ENCODE measurements at places on chromosomes 6 and 20. TPM values are rescaled to one million over a fixed set of nuclear protein-coding genes. Genes with fewer than 3 reads are reported as not detected.

DNA sequence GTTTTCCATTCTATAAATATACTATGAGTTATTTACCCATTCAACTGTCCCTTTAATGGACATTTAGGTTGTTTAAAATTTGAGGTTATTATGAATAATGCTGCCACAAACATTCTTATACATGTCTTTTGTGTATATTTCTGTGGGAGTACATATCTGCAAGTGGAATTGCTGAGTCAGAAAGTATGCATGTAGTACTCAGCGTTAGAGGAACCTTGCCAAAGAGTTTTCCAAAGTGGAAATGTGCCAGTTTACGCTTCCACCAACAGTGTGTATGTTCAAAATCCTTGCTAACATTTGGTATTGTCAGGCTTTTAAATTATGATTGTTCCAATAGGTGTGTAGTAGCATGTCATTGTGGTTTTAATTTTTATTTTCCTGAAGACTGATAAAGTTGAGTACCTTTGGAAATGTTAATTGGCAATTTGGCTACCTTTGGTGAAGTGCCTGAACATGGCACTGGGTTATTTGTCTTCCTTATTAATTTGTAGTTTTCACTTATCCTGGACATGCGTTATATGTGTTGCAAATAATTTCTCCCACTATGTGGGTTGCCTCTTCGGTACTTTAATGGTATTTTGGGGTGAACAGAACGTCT, 341.2 kb downstream of the CD83 start:
- DNase-seq, result no peak

Gene SLC22A23
- total RNA-seq, result 85.7 TPM

DNA sequence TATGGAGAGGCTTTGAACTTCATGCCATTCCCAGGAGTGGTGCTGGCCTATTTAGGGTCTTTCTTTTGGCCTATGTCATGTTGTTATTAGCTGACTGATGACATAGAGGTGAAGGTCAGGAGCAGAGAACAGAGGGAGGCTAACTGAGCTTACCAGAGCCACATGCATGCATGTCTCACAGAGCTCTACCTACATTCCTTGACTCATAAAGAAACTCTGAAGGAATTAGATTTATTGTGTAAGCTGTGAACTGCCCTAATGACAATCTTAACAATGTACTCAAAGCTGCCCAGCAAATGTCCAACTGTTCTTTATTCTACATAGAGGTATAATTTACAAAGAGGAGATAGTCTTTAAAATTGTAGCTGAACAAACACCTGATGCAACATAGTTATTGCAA, 192.7 kb upstream of the CNR1 start:
- no peak for DNase-seq

Gene ULBP2
- total RNA-seq, result 0.19 TPM

Gene PDYN
- not detected for total RNA-seq

- DNase-seq, result no peak
Observed at GRCh38 chr6:20128018-20128417, 84.3 kb downstream of the MBOAT1 start.

Gene BTNL2
- total RNA-seq, result not detected

Gene SLC16A10
- 6.0 TPM for total RNA-seq

GRCh38 chr20:34260208-34260942, 19.2 kb downstream of the ASIP start:
- no peak for DNase-seq

GRCh38 chr6:347232-347631, 44.3 kb upstream of the IRF4 start:
- no peak for DNase-seq

Gene CRISP3
- not detected for total RNA-seq

Gene IL20RA
- total RNA-seq, result 12.2 TPM

GRCh38 chr6:13590574-13591153, 16.3 kb downstream of the SIRT5 start:
- no peak for DNase-seq

DNA sequence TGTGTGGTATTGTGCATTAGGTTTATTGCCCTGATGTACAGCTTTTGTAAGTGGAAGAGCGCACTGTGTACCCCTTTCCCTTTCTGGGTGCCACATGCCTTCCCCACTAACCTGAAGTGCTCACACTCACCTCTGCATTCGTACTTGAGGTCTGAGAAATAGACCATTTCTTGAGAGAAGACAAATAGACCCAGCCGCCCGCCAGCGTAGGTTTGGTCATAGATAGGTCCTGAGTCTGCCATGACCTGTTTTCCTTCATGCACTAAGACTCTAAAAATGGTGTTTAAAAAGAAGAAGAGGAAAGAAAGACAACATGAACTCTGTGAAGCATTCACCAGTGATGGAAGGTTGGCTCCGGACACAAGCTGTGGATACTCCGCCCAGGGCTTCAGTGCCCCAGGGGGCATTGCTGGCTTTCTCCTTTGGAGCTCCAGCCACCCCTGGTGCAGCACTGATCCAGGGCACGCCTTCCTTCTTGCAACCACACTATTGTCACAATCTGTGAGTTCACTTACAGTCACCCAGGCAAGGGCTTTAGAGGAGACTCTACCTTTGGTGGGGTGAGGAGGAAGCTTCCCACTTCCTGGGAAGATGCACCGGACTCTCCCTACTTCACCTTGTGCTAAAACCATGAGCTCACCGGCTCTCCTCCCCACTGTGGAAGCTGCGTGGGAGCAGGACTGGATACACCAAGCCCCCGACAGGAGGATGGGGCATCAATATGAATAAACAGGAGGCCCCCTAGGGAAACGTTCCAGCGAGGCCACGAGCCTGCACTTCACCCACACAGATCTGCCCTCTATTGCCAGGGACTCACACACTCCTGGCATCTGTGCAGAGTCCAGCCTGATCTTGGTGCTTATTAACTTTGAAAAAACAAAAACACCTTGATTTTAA, 33.3 kb downstream of the THBS2 start:
- peak; percentile 12 for DNase-seq

Gene OTOR
- not detected for total RNA-seq

Gene GLP1R
- total RNA-seq, result not detected

GRCh38 chr20:62728028-62728780, 19.6 kb downstream of the NTSR1 start:
- no peak for DNase-seq

Gene SLA2
- 0.59 TPM for total RNA-seq

Gene CPXM1
- 1.1 TPM for total RNA-seq

Gene SIRPB1
- 0.82 TPM for total RNA-seq

DNA sequence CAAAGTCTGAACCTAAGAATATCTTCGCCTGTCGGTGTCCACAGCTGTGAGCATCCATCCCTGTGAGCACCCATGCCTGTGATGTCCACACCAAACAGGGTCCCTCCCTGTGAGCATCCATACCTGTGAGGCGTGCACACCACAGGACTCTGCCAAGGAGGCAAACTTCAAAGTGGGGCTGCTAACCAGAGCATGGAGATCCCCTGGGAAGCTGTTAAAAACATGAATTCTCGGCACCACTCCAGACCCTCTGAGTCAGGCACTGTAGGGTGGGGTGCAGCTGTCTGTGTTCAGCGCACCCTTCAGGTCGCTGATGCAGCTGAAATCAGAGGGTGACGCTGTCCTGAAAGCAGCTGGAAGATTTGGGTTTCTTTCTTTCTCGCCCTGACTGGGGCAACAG, 85.4 kb upstream of the NXT1 start:
- DNase-seq, result no peak

Gene ZNF311
- 2.1 TPM for total RNA-seq

Gene SALL4
- total RNA-seq, result 0.13 TPM

DNA sequence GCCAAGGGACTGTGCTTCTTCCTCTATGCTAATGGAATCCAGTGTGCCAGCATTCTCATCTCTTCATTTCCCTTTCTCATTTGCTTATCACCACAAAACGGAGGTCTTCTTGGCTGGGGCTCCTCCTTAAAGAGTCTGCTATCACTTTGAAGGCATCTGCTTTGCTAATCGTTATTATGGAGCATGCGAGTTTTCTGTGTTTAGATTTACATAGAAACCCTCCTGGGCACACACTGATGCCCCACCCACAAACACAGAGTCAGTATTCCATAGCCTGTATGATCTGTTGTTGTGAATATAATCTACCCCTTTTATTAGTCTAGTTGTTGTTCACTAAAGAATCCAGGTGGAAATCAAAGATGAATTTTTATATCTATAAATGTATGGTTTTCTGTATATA, 83.4 kb upstream of the XRN2 start:
- DNase-seq, result no peak

Gene WFDC5
- not detected for total RNA-seq

Gene PPP1R3G
- 5.5 TPM for total RNA-seq

Gene IMPG1
- not detected for total RNA-seq

DNA sequence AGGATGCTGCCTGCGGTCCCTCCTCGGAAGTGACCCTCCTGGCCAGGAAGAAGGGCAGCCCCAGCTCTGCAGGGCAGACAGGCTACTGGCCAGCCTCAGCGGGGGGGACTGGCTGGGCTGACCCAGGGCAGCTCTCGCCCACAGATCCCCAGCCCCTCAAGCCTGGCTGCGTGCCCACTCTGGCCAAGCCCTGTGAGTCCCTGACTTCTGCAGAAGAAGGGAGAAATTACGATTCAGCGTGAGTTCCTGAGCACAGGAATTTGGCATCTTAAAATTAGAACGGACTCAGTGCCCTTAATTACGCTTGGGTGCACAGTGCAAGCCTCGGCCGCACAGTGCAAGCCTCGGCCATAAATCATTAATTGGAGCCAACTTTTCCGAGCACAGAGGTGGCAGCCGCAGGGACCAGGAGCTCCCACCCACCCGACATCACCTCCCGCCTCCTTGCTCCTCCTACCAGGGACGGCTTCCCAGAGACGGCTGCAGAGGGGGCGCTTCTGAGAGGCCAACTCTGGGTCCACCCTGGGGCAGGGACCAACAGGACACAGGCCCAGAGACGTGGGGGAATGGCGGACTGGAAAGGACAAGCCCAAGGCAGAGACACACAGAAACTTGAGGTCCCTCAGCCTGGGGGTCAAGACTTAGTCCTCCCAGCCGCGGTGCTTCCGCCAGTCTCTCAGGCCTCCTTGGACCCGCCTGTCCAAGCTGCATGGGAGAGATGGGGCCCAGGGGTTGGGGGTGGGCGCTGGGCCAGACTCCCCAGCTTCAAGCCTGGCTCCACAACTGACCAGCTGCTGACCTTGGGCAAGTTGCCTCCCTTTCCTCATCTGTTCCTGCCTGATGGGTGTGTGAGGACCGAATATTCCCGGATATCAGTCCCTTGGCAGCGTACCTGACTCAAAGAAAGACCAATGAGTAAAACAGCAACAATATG, 165.4 kb downstream of the TAF4 start:
- DNase-seq, result no peak

GRCh38 chr6:57254055-57254717, 32.1 kb upstream of the RAB23 start:
- no peak for DNase-seq

DNA sequence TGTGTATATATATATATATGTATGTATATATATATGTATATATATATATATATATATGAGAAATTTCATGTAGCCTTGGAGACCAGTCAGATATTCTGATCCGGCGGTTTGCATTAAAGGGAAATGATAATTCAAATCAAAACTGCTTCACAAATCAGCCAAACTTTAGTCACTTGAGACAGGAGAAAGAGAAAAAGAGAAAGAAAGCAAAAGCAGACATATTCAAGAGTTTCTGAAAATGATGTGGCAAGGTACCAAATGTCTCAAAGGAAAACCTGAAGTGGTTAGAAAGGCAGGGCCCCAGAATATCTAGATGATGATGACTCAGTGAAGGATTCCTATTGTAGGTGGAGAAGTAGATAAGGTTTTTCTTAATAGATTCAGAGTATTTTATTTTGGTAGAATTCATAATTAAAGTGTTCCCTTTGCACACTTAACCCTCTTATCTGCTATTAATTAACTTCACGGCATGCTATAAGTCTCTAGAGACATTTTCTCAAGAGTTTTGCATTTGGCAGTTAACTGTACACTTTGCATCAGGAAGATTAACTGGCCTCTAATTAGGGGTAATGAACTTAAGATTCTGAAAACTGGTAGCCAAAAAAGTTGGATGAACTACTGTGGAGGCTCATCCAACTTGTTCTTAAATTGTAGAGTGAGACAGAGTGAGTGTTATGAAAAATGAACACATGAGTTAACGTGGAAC, 50.1 kb upstream of the ASF1A start:
- no peak for DNase-seq

Gene GUCA1A
- total RNA-seq, result not detected

- no peak for DNase-seq
Observed at GRCh38 chr20:3121271-3121911, 36.9 kb upstream of the AVP start.

- DNase-seq, result no peak
Observed at GRCh38 chr6:26267083-26267589, 97.9 kb upstream of the BTN3A2 start.

DNA sequence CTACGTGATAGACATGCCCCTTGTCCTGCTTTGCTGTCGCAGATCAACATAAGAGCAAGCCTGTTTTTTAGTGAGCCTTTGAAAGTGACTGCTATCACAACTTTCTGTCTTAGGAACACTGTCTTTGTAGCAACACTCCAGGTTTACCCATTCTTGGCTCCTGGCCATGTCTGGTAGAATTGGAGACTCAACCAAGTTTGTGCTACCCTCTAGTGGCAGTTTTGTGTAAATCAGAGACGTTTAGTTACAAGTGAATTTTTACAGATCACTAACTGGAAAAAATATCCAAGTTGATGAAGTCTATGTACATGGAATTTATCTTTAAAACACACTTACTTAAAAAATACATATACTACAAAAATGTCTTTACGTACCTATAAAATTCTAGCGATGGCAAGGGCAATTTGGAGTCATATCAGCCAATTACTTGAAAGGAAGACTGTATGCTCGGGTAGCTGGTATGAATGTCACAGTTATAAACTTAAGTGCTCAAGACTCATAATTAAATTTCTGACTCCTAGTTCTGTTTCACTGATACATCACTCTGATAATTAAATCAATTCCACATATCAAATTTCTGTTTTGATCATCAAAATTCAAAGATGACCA, 101.4 kb downstream of the ADGB start:
- peak; percentile 86 for DNase-seq

Gene PEX3
- total RNA-seq, result 9.1 TPM

DNA sequence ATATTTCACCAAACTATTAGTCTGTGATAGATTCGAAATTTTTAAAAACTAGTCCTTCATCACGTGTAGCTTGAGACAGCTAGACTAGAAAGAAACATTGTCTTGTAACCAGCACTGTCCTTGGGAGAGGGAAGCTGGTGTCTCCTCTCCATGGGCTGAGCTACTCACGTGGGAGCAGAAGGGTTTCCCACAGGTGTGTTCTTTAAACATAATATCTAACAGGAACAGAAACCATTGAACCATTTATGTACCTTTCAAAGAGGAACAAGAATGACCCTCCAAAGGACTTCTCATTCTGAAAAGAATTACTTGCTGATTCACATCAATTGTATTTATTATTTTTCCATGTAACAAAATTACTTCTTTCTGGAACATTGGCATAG, 72.4 kb upstream of the SYNJ2 start:
- DNase-seq, result no peak

Gene XKR7
- 0.07 TPM for total RNA-seq

- no peak for DNase-seq
Observed at GRCh38 chr6:133241901-133242636, 912 bp downstream of the EYA4 start.

DNA sequence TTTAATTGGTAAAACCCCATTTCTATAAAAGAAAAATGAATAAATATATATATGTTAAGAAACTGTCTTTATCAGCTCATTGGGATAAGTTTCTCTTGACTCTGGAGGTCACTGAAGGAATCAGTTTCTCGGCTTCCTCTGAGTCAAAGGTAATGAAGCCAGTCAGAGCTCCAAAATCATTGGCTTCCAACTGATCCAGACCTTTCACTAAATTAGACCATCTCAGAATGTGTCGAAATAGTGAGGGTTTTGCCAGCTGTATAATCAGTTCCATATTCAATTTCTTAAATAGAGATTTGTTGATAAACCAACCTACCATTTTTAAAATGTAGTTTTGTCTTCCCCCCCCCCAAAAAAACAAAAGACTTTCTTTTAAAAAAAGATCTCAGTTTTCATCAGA, 60.5 kb upstream of the SRSF6 start:
- DNase-seq, result no peak

Measured in colonic mucosa (tissue), 4 donors.